ENCODE measurements at places on chromosomes 6 and 20.

DNA sequence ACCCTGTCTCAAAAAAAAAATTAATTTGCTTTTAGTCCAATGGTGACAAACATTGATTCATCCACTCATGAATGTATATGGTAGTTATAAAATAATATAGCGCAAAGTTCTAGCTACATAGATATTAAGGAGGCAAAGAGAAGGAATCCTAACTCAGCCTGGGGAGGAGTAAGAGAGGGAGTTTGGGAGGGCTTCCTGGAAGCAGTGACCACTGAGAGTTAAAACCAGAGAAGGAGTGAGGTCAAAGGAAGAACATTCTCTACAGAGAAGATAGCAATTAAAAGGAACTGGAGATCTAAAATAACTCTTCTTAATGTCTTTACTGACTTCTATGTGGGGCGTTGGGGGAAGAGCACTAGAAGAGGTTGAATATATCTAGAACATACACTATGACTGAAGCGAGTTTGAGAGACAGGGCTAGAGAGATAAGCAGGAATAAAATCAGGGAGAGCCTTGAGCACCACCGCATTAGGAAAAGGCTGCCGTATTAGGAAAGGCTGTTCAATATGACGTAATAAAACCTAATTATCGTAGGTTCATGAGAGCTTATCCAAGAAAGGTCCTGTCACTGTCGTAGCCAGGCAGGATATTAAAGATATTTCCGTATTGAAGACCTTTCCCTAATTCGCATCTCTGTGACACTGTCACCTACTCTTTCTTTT, 81.8 kb upstream of the CNKSR3 start:
- no peak for DNase-seq

GRCh38 chr6:116629563-116629981, 13.3 kb downstream of the RSPH4A start:
- no peak for DNase-seq

DNA sequence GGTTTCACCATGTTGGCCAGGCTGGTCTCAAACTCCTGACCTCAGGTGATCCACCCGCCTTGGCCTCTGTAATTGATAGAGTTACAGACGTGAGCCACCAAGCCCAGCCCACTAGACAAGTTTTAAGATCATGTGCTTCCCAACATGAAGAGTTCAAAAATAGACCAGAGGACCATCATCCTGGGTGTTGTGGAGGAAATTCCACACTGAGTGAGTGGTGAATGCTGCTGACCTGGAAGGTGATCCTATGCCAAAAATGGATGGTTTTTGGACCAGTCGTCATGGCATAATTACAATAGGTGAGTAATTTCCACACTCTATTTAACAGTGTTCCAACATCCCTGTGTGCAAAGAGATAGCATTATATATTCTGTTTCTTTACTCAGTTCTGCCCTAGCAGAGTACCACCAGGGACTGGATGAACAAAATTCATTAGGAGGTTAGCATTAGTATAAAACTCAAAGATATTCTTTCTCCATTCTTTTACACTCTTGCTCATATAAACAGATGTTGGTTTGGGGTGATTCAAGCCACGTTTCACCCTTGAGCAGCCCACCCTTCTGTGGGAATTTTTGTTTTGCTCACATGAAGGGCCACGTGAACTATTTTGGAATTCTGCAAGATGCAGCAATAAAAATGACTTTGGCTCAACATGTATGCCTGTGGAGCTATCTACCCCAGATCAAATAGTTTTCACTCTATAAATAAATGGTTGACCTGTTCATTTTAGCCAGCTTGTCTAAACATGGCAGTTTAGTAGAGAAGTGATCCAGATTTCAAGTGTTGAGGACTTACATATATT, 206.2 kb upstream of the TCF21 start:
- no peak for DNase-seq

DNA sequence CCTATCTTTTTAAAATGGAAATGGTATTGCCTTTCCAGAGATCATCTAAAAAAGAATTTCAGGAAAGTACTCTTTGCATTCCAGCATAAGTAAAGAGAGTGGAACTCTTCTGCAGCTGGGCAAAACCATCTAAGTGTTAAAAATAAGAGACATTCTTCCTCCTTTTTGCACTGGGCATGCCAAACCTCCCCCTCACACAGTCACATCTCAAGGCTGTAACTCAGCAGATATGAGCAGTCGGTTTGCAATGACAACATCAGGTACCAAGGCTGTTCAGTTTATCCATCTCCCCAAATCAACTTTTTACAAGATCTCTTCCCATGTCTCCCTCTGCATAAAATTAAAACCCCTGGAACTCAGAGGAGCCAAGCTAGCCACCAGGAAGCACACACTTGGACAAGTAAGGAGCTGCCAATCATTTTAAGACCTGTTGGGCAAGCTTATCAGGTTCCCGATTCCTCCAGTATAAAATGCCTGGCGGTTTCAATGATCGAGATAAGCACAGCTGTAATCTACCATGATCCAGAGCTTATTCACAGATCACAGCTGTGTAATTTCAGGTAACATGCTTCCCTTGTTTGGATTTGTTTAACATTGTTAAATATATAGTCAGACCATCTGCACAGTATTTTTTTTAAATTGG, 23.2 kb downstream of the ID4 start:
- no peak for DNase-seq

DNA sequence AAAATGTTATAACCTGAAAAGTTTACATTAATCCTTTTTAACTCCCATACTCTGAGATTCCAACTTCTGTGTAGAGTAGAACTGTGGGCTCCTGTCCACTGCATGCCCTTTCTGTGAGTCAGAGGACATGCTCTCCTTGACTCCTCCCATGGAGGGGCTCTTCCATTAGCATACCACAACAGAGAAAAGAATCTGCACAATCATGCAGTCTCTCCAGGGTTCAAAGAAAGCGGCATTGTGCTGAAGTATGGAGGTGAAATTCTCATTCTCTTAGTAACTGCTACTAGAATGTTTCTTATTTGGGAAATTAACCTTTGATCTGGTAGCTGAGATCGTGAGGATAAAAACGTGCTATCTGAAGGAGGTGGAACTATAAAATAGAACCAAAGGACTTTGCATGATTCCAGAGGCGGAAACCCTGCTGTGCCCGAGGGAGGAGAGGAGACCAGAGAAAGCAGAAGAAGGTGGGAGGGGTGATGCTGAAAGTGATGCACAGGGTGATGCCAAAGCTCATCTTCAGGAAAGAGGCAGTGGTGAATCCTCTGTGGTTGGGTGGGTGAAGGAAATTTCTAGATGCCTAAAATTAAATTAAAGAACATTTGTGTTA, 202.2 kb upstream of the PCSK2 start:
- no peak for DNase-seq

DNA sequence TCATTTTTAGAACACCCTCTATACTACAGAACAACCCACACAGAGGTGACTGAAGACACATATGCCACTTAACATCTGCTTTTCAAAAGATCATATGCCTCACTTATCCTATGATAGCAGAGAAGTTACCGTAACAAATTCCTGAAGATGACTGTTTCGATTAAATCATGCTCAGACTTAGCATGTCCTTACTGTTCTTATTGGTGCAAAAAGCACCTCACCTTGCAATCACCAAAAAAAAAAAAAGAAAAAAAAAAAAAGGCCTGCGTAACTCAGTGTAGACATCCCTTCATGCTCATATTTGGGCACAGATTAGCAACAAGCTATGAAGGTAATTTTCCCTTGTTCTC, 17.7 kb upstream of the DST start:
- DNase-seq, result no peak

DNA sequence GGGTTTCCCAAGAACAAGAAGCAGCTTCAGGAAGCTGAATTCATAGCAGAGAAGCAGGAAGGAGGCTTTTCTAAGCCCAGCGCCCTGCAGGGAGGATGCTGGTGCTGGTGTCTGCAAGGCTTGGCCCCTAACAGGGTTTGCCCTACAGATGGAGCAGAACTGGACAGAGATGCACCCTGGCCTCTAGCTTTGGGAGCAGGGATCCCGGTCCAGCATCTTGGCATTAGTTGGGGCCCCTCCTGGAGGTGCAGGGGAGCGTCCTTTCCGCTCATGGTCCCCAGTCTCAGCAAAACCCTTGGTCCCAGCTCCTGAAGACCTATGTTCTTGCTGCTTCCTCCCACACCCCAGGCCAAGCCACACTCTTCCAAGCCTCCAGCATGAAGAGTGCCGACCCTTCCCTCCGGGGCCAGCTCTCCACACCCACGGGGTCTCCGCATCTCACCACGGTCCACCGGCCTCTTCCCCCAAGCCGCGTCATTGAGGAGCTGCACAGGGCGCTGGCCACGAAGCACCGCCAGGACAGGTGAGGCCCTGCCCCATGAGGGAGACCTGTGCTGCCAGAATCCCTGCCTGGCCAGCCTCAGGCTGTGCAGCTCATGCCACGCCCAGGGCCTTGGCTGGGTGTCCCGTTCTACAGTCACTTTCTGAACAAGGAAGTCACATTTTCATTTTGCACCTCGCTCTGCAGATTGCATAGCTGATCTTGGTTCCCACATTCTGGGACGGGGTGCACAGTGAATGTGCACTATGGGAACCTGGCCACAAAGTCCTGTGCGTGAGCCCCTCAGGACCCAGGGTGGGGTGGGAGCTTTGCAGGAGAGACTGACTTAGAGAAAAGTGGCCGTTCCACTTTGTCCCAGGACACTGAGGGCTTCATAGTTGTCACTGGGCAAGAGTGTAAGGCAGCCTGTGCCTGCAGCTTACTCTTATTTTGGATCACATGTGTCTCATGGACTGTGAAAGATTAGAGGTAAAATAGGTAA, 160.2 kb downstream of the SYCP2 start:
- no peak for DNase-seq

DNA sequence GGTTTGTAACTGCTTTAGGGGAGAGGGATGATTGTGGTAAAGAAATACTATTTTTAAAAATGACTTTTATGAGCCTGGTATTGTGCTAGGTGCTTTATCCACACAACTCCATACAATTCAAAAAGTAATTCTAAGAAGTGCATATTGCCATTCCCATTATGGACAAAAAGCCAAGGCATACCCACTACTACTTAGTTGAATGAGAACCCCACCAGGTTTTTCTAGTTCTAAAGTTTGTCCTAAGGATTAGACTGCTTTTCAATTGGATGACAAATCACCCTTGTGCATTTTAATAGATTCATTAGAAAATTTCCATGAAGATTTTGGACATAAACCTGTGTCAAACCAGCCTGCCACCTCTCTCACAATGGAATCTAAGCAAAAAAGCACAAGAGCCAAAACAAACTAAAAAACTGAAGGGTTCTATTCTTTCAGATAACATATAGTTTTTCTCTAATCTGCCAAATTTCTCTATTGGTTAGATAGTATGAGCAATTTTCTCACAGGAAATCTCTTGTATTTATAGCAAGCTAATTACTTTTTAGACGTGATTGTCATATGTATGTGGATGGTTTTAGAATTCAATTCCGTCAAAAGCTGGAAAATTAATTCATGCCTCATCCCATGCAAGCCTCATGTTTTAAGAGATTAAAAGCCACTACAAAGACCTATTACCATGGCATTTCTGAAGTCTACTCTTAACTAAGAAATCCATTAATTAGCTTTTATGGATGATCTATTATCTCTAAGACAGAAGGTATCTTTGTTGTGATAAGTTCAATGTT, 325.5 kb downstream of the RNGTT start:
- no peak for DNase-seq

DNA sequence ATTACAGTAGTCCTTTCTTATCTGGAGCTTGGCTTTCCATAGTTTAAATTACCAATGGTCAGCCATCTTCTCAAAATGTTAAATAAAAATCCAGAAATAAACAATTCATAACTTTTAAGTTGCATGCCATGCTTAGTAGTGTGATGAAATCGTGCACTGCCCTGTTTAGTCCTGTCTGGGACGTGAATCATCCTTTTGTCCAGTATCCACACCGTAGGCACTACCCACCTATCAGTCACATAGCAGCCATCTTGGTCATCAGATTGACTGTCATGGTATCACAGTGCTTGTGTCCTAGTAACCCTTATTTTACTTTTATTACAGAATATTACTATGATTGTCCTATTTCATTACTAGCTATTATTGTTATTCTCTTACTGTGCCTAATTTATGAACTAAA, 924.1 kb downstream of the EYS start:
- no peak for DNase-seq

GRCh38 chr20:63919130-63919529, 24.2 kb downstream of the DNAJC5 start:
- DNase-seq, result no peak

DNA sequence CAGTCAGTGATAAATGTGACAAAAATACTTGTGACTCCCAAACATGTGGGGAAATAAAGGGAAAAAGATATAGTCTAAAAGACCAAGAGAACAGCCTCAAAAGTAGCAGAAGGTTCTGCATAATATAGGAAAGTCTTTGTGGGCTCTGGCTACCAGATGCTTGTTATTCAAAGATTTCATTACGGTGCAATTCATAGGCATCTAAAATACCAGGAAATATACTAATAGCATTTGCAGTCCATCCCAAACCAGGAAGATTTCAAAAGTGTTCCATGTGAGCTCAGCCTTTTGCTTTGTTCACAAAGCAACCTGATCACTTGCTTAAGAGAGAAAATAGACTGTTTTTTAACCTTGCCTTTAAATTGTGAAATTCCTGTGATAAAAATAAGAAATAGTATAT, 506.7 kb upstream of the MARCKS start:
- DNase-seq, result no peak

DNA sequence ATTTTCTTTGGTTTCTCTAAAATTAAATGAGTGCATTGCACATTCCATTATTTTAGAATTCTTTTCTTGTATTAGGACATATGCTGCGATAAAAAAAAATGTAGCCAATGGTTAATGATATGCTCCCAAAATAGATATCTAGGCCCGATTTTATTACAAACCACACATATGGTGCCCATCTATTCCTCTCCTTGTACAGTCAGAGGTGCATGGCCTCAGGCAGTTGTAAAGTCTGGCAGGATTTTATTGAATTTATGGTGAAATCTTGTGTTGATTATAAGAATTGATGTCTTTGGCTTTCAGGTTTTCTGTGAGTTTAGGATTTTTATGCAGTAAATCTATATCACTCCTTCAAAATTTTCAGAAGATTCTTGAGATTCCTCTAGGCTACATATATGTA, 192.2 kb downstream of the RFPL4B start:
- no peak for DNase-seq

- DNase-seq, result no peak
Observed at GRCh38 chr20:11573507-11573906, 344.2 kb upstream of the BTBD3 start.

- no peak for DNase-seq
Observed at GRCh38 chr6:96992343-96992730, 67.8 kb downstream of the KLHL32 start.

GRCh38 chr6:53029257-53029656, 34.2 kb upstream of the GSTA4 start:
- no peak for DNase-seq

- DNase-seq, result no peak
Observed at GRCh38 chr20:49372095-49372734, 94.4 kb upstream of the ZNFX1 start.

GRCh38 chr20:61072398-61072797, 179.7 kb upstream of the CDH4 start:
- DNase-seq, result no peak

DNA sequence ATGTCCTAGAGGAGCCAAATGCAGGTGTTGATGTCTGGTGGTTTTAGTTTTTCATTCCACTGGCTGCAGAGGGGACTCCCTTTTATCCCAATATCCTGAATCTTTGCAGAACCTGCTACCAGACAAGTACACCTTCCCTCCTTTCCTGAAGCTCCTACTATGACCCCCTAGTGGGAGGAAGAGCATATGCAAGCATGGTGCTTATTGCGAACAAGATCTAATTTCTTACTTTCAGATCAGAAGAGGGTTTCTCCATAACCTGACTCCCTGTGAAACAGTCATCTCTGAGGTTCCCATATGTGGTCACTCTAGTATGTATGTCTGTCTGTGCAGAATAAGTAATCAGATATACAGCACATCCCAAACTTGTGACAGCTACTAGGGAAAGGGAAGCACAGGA, 277.2 kb downstream of the ARHGAP18 start:
- no peak for DNase-seq

GRCh38 chr20:20561841-20562240, 150.6 kb downstream of the RALGAPA2 start:
- no peak for DNase-seq

Measured in CD4-positive, alpha-beta T cell treated with Interferon alpha-2 for 1 hour (primary cell).